ENCODE measurements at places on chromosomes 5 and 9.

GRCh38 chr9:73357607-73358006 is 205.9 kb downstream of the ANXA1 start:
- DNase-seq: no peak
- no peaks in the 10 kb centered on the region for H3K27me3 ChIP-seq
- no peak overlapping the region for H3K27ac ChIP-seq
- H3K4me3 ChIP-seq: no peak overlapping the region

- H3K4me3 ChIP-seq: no peak overlapping the region
- peak; percentile 59 for DNase-seq
- no peaks in the 10 kb centered on the region for H3K36me3 ChIP-seq
- no peaks in the 10 kb centered on the region for H3K27me3 ChIP-seq
- H3K27ac ChIP-seq: no peak overlapping the region
- no peaks in the 10 kb centered on the region for H3K4me1 ChIP-seq
These were observed 29.8 kb upstream of the FBP1 start for GRCh38 chr9:94668928-94669729.

DNA sequence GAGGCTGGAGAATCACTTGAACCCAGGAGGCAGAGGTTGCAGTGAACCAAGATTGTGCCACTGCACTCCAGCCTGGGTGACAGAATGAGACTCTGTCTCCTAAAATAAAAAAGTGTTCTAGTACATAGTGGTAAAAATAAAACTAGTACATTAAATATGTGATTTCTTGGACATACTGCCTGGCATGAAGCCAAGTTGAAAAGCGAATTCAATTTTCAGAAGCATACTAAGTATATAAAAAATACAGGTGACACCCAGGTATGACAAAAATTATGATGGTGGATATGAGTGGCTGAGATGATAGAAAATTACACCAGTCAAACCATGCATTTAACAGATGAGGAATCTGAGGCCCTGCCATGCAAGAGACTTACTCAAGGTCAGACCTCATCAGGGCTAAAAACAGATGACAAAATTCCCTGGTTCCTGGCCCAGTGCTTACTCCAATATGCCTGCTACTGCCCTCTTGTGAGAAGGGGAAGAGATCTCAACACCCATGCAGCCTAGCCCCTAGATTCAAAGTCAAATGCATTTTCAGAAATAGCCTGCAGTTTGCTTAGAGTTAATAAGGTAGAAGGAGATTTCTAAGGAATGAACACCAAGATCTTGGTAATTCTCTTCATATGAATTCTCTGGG is 46.6 kb upstream of the GNPDA1 start:
- H3K4me3 ChIP-seq: no peak overlapping the region
- H3K4me1 ChIP-seq: no peaks in the 10 kb centered on the region

DNA sequence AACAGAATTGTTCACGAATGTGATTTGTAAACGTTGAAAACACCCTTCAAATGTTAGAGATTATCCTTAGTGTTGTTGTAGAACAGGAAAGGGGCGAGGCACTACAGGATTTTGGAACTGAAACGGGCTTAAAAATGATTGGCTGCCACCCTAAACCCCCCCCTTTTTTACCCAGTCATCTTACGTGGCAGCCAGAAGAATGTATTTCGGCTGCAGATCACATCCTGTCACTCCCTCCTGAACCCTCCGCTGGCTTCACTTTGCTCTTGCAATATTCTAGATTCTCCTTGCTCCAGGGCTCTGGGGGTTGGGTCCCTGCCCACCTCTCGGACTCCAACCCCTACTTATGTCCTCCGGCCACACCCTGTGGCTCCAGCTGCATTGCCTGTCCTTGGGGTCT is 13.9 kb upstream of the UNC5A start:
- H3K36me3 ChIP-seq: no peaks in the 10 kb centered on the region
- H3K27ac ChIP-seq: no peak overlapping the region
- H3K27me3 ChIP-seq: no peaks in the 10 kb centered on the region
- H3K4me1 ChIP-seq: no peaks in the 10 kb centered on the region
- no peak for DNase-seq

GRCh38 chr5:135012951-135013391 is 21.1 kb downstream of the PITX1 start:
- H3K4me3 ChIP-seq: no peak overlapping the region
- no peak for DNase-seq

- H3K27ac ChIP-seq: no peak overlapping the region
- no peaks in the 10 kb centered on the region for H3K27me3 ChIP-seq
- no peaks in the 10 kb centered on the region for H3K36me3 ChIP-seq
- H3K4me1 ChIP-seq: no peaks in the 10 kb centered on the region
These were observed 237.0 kb downstream of the TENT4A start for GRCh38 chr5:6950250-6950649.

- H3K36me3 ChIP-seq: no peaks in the 10 kb centered on the region
- no peak overlapping the region for H3K4me3 ChIP-seq
- no peak for DNase-seq
- no peaks in the 10 kb centered on the region for H3K4me1 ChIP-seq
These were observed 107.7 kb upstream of the DAPK1 start for GRCh38 chr9:87389936-87390335.

GRCh38 chr9:133419005-133419404 is 1.2 kb upstream of the REXO4 start:
- no peaks in the 10 kb centered on the region for H3K27me3 ChIP-seq
- no peak overlapping the region for H3K4me3 ChIP-seq
- peaks cover 8% of the 10 kb centered on the region for H3K4me1 ChIP-seq
- no peaks in the 10 kb centered on the region for H3K36me3 ChIP-seq
- H3K27ac ChIP-seq: no peak overlapping the region
- no peak for DNase-seq

DNA sequence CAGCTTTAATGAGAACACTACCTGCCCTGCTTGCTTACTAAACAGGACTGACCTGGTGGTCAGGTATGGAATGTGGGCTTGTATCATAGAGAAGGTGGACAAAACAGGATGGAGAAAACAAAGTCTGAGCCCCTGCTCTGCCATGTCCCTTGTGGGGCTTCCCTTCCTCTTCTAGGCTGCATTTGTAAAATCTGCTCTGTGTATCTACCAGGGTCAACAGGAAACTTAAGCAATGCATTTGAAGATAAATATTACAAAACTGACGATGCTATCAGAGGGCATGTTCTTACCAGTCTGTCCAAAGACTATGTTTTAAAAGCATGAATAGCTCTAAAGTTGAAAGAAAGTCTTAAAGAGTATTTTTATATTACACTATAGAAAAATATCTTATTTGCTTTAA is 228.7 kb downstream of the DCP2 start:
- H3K27me3 ChIP-seq: no peaks in the 10 kb centered on the region
- H3K36me3 ChIP-seq: no peaks in the 10 kb centered on the region
- no peaks in the 10 kb centered on the region for H3K4me1 ChIP-seq
- H3K4me3 ChIP-seq: no peak overlapping the region
- DNase-seq: no peak

DNA sequence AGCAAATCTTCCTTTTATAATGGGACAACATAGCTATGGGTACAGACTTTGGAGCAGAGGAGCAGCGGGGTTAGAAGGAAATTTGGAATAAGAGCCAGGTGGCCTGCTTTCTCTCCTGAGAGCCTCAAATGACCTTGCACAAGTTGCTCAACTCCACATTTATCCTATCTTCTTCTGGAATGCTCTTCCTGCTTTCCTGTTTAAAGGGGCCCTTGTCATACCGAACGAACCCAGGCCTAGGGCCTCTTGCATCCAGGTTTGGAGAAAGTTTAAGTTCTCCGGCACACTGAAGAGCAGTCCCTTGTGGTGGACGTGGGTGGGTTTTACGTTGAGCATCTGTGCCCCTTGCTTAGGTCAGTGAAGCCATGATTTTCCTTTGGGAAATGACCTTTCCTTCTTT is 197.9 kb upstream of the NR3C1 start:
- H3K27ac ChIP-seq: no peak overlapping the region
- no peaks in the 10 kb centered on the region for H3K36me3 ChIP-seq
- DNase-seq: no peak

DNA sequence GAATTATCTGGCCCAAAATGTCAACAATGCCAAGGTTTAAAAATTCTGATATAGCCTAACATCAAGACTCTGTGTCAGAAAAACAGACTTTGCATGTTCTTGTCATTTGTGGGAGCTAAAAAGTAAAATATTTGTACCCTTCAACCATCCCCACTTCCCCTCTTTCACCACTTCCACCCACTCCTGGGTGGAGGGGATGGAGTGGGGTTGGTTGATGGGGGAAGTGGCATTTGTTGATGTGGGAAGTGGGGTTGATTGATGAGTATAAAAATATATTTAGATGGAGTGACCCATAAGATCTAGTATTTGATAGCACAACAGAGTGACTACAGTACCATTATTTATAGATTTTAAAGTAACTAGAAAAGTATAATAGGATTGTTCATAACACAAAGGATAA is 55.0 kb upstream of the C9orf72 start:
- H3K4me3 ChIP-seq: no peak overlapping the region
- no peak for DNase-seq

DNA sequence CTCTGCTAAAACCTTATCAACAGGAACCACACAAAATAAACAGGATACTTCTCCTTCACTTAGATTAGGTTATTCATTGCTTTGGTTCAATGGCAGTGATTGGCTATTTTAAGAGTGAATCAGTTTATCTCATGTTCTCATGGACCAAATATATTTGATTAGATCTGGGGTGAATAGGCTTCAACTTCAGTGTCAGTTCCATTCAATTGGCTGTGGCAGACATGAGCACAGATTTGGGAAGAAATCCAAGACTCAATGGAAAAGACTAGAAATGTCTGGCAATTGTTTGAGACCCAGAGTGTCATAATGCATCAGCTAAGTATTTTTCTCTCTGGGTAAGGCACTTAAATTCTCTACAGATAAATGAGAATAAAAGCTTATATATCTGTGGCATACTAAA is 37.1 kb downstream of the CDH18 start:
- no peaks in the 10 kb centered on the region for H3K4me1 ChIP-seq
- DNase-seq: no peak

- no peak overlapping the region for H3K4me3 ChIP-seq
- no peak for DNase-seq
- no peaks in the 10 kb centered on the region for H3K27me3 ChIP-seq
- H3K27ac ChIP-seq: no peak overlapping the region
- peaks cover 8% of the 10 kb centered on the region for H3K4me1 ChIP-seq
These were observed 4.5 kb downstream of the CAMSAP1 start for GRCh38 chr9:135902655-135903357.

- H3K36me3 ChIP-seq: no peaks in the 10 kb centered on the region
- H3K4me3 ChIP-seq: no peak overlapping the region
- no peaks in the 10 kb centered on the region for H3K27me3 ChIP-seq
- H3K4me1 ChIP-seq: no peaks in the 10 kb centered on the region
- no peak for DNase-seq
These were observed 407.3 kb downstream of the DMRT2 start for GRCh38 chr9:1457460-1457859.

GRCh38 chr5:23316060-23316591 is 191.3 kb upstream of the PRDM9 start:
- no peak overlapping the region for H3K4me3 ChIP-seq
- DNase-seq: no peak
- no peak overlapping the region for H3K27ac ChIP-seq
- no peaks in the 10 kb centered on the region for H3K4me1 ChIP-seq

- no peak overlapping the region for H3K27ac ChIP-seq
- H3K27me3 ChIP-seq: no peaks in the 10 kb centered on the region
- H3K4me3 ChIP-seq: no peak overlapping the region
- H3K4me1 ChIP-seq: no peaks in the 10 kb centered on the region
- no peak for DNase-seq
These were observed 15.7 kb downstream of the NUDT12 start for GRCh38 chr5:103546858-103547257.

DNA sequence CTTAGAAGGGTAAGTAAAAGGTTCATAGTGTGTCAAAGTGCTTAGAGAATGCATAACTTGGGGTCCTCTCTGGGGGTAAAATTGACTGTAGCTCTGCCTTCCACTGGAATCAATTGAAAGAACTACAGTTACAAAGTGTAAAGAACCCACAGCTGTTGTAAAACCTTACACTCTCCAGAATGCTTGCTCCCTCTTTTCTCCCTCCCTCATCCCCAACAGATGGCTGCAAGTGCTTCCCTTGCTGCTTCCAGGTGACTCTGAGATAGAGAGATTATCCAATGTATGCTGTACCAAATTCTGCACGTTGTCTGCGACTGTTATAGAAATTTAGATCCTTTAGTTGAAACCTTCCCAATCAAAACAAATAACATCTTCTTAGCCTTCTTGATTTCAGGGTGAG is 126.0 kb downstream of the STK32A start:
- DNase-seq: no peak
- no peak overlapping the region for H3K4me3 ChIP-seq
- no peaks in the 10 kb centered on the region for H3K4me1 ChIP-seq
- H3K36me3 ChIP-seq: no peaks in the 10 kb centered on the region

- no peaks in the 10 kb centered on the region for H3K27me3 ChIP-seq
- DNase-seq: peak; percentile 44
- no peak overlapping the region for H3K27ac ChIP-seq
- no peaks in the 10 kb centered on the region for H3K4me1 ChIP-seq
- no peak overlapping the region for H3K4me3 ChIP-seq
These were observed 256.7 kb downstream of the PARP8 start for GRCh38 chr5:50922942-50923767.

DNA sequence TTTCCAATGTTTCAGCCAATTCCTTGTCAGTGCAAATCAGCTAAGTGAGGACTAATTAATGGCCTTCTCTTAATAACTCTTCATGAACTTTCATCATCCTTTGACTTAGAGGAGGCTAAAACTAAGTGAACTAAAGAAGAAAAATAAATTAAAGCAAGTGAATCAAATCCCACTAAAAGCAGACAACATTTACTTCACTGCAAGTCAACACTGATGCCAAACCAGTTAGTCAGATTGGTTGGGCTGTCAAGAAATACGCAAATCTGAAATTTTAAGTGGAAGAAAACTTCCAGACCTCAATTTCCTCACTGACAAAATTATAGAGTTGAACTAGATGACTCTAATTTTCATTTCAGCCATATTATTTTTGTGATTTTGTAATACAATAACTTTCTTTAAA is 137.2 kb upstream of the PRLR start:
- no peaks in the 10 kb centered on the region for H3K27me3 ChIP-seq
- peaks cover 6% of the 10 kb centered on the region for H3K4me1 ChIP-seq
- no peak overlapping the region for H3K4me3 ChIP-seq

- no peak overlapping the region for H3K4me3 ChIP-seq
- no peak overlapping the region for H3K27ac ChIP-seq
- no peaks in the 10 kb centered on the region for H3K4me1 ChIP-seq
- no peaks in the 10 kb centered on the region for H3K27me3 ChIP-seq
- no peaks in the 10 kb centered on the region for H3K36me3 ChIP-seq
- DNase-seq: no peak
These were observed 898 bp downstream of the STC2 start for GRCh38 chr5:173327084-173327947.

- no peak overlapping the region for H3K4me3 ChIP-seq
- DNase-seq: no peak
- H3K27ac ChIP-seq: no peak overlapping the region
- no peaks in the 10 kb centered on the region for H3K27me3 ChIP-seq
- H3K4me1 ChIP-seq: no peaks in the 10 kb centered on the region
These were observed 629.5 kb downstream of the KCTD16 start for GRCh38 chr5:144800169-144800568.
